Lower leg skin (tissue), 4 donors: ENCODE measurements at places on chromosomes 2 and 18.

DNA sequence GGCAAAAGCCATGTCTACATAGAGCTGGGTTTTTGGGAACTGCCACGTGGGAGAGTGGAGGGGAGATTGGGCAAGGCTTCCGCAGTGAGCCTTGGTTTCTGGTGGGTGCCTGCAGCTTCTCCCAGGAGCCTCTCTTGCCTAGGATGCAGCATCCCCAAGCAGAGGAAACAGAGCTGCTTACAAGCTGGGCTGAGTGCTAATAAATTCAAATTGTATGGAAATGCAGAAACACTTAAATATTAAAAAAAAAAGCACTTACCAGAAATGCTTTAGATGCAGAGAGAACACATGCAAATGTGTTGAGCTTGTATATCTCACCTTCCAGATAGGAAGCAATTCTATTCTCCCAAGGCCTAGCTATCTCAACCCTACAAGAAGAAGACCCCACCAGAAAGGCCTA is 96.0 kb upstream of the ST3GAL5 start:
- DNase-seq = no peak

- DNase-seq = no peak
Observed at GRCh38 chr2:11716689-11717321, 29.6 kb upstream of the LPIN1 start.

DNA sequence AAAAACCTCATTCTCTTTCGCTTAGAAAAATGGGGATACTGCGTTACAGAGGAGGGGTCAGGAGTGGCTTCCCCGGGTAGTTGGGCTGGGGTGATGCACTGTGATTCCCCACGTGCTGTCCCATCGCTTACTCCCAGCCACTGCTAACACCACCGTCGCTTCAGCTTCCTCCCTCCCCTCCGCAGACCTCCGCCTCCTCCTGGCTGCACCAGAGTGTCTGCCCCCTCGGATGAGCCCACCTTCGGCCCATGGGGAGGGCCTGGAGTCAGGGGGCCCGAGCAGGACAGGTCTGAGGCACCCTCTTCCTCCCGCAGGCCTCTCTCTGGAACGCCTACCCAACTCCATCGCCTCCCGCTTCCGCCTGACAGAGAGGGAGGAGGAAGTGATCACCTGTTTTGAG is 59.1 kb upstream of the MCFD2 start:
- no peak for DNase-seq

- no peak for DNase-seq
Observed at GRCh38 chr2:182463760-182464159, 36.9 kb upstream of the PDE1A start.

DNA sequence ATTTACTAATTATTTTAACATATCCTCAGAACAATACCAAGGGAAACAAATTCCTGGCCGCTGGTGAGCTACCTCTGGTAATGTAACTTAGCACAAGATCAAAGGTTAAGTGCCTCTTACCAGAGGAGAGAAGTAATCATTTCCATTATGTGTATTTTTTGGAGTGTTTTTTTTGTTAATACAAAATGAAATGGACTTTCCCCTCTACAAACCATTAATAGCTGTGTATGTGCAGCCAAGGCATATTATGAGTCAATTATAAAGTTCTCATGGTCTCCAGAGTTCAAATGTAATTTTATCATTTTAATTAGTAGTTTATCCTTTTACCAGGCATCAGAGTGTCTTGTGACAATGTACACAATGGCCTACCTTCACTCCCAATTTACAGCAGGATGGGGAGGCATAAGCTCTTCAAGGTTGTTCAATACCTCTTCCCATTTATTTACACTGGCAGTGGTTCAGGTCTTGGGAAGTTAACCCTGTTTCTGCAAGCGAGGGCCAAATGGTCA is 242.2 kb downstream of the TGIF1 start:
- DNase-seq = no peak

DNA sequence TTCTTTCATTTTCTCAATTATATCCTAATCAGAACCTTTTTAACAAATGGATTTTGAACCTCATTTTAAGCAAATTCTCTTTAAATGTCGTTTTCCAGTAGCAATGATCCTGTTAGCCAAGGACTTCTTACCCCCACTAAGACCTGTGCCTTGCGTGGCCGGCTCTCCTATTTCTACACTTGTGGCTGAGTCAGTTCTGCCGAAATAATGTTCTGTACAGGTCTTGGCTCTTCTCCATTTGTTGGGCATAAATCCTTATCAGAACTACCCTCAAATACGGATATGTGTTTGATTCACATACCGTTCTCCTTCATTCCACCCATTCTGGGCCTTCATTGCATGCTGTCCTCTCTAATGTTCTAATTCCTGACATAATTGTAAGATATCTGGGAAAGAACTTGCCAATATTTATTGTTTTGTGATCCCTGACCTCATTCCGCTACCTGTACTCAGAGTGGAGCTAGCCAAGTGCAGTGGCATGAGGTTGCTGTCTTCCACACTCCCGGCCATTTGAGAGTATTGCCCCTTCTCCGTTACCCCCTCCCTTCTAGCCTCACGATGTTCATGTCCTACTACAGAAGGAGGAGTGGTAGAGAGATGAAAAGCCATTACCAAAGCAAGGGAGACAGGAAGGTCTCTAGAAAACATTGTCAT is 78.7 kb downstream of the MYOM1 start:
- DNase-seq = no peak
